SK-N-MC (cell line): ENCODE measurements at places on chromosomes 5 and 9.

- no peak for DNase-seq
Observed at GRCh38 chr5:151868451-151868850, 56.2 kb downstream of the GLRA1 start.

DNA sequence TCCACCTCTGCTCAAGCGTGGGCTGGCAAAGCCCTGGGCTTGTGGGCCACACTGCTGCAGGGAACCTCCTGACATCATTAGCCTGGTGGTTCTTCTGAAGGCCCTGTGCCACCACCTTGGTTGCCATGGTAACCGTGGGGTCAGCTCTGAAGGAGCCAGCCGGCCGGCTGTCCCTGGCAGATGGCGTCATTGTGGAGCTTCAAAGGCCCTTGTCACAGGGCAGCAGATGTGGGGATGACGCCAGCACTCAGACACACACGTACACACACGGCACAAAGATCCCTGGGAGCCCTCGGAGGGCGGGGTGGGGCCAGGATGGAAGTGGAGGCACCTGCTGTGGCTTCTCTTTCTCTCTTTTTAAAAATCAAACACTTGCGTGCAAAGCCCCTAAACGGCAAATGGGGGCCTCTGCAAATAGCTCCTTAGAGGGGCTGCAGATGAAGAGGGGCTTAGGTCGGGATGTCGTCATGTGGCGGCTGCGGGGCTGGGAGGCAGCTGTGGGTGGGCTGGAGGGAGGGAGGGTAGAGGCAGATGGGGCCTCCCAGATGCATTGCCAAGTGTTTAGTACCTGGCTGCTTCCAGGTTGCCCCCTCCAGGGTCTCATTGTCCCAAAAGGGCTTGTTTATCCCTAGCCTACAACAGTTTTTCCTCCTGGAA lies 19.5 kb upstream of the RPL26L1 start:
- DNase-seq, result no peak

- no peak for DNase-seq
Observed at GRCh38 chr9:135990468-135991429, 29.6 kb upstream of the UBAC1 start.

GRCh38 chr5:68233075-68233474 lies 17.5 kb downstream of the PIK3R1 start:
- DNase-seq, result no peak

GRCh38 chr9:24986331-24986730 lies 440.6 kb upstream of the IZUMO3 start:
- no peak for DNase-seq

DNA sequence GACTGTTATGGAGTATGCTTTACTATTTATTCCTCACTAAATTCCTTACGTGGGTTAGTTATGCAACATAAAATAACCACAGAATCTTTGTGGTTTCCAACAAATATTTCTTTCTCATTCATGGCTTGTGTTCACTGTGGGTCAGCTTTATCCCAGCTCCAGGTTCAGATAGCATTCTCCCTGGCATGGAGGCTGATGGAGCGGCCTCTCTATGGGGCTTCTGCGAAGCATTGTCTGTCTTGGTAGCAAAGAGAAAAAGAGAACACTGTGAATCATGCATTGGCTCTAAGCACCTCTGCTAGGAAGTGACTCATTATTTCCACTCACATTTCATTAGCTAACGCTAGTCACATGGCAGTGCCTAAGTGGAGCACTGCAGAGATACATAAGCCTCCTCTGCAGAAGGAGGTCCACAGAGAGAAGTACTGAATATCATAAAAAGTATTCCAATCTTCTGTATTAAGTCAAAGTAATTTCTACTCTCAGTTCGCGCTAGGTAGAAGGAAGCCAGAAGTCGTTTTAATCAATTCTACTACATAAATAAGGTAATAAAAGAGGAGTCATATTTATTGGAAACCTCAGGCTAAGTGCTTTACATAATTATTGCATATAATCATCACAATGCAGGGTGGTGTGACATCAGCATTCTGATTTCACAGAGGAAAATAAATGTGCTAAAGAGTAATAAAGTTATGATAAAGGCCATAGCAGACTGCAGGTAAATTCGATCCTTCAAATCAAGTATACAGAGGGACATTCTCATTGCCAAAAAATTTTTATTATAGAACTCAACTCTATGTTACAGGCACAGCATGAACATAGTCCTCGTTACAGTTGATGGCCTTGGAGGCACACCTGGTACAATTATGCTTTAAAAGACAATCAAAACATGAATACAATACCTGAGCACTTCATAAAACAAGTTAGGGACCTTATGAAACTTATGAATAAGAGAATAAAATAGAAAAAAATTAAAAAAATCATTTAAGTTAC lies 531.1 kb downstream of the CETN3 start:
- peak; percentile 20 for DNase-seq

- no peak for DNase-seq
Observed at GRCh38 chr9:117987945-117988344, 283.7 kb downstream of the TLR4 start.
